ENCODE measurements at places on chromosomes 4 and X.

DNA sequence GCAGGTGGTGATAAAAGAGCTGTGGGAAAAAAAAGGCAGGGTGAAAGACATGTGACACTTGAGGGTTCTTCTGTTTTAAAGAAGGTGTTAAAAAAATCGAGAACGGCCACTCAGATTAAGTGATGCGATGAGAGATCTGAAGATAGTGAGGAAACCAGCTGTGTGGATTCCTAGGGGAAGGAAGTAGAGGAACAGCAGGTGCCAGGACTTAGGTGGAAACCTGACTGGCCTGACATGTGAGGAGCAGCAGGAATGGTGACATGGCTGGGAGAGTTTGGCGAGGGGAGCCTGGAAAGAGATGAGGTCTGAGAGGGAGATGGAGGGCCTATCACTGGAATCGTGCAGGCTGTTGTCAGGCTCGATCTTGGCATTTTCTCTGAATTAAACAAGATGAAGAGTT lies 55.5 kb downstream of the BMPR1B start:
- no peak for DNase-seq

DNA sequence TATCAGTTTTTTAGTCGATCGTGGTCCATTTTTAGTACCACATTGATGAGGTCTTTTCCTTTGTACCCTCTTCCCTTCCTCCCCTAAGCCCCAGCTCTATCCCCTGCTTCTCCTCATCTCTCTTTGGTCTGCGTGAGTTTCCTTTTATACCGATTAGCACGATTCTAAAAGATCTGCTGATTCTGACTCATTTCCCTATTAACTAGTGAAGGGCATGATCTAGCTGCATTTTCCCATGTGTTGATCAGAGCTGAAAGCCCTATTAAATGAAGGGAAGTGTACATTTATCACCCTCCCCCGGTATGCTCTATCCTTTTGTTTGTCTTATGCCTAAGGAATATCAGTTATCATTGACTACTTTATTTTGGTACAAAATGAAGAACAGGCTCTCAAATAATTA lies 181.7 kb upstream of the NPY2R start:
- no peak for DNase-seq

- DNase-seq = no peak
Observed at GRCh38 chr4:150211799-150212445, 133.7 kb downstream of the DCLK2 start.

DNA sequence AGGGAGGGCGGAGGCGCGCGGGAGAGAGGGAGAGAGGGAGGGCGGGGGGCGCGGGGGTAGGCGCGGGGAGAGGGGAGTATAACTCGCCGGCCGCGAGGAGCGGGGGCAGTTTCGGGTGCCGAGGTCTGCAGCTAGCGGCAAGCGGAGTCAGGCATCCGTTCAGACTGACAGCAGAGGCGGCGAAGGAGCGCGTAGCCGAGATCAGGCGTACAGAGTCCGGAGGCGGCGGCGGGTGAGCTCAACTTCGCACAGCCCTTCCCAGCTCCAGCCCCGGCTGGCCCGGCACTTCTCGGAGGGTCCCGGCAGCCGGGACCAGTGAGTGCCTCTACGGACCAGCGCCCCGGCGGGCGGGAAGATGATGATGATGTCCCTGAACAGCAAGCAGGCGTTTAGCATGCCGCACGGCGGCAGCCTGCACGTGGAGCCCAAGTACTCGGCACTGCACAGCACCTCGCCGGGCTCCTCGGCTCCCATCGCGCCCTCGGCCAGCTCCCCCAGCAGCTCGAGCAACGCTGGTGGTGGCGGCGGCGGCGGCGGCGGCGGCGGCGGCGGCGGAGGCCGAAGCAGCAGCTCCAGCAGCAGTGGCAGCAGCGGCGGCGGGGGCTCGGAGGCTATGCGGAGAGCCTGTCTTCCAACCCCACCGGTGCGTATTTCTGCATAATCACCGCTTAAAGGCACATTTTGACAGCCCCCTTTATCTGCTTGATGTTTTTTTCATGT lies at the start of gene POU4F2:
Gene POU4F2 (plus strand): TSS at position 108 of the 720 bp plus-strand sequence. CDS start 248 bp downstream, at position 356.
- DNase-seq = peak; percentile 3

Data from astrocyte (in vitro differentiated cells and primary cell).